ENCODE measurements at places on chromosomes 2 and 18.

DNA sequence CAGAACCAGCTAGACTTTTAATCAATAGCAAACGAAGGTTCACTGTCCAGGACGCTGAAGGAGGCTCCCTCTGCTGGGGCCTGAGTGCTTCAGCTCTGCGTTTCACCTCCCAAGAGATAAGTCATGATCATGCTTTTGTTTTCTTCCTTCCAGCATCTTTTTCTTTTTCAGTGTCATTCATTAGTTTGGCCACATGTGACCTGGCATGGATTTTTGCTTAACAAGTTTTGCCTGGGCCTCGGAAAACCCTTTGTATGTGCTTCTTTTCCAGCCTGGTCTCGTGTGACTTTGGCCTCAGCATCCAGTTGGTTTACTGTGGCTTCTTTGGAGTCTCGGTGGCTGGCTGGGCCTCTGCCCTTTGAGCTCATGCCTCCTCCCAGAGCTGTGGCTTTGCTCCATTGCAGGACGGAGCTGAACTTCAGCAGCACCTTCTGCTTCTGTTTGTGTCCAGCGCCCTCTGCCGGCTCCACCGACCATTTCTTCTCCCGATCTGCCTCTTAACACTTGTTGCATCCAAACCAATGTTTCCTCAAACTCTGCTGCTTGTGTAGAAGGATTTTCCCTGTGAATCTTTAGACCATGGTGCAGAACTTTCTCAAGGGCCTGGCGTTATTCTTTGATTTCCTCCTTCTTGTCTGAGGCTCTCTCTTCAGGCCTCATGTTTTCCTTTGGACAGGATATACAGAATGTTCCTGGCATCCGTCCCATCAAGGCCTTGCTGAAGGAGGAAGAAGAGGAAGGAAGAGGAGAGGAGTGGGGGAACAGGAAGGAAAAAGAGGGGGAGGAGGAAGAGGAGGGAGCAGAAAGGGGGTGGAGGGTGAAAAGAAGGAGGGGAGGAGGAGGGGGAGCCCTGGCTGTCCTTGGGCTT lies 23.6 kb upstream of the HES6 start:
- peak; percentile 90 for DNase-seq

GRCh38 chr2:109081374-109081773 lies 47.6 kb upstream of the SH3RF3 start:
- DNase-seq, result no peak

- no peak for DNase-seq
Observed at GRCh38 chr18:43917520-43917919, 640.2 kb upstream of the SYT4 start.

GRCh38 chr2:224072541-224073188 lies 33.6 kb upstream of the SERPINE2 start:
- no peak for DNase-seq

GRCh38 chr2:24632172-24632571 lies 141.1 kb downstream of the NCOA1 start:
- peak; percentile 33 for DNase-seq

GRCh38 chr2:207235621-207236020 lies 69.9 kb upstream of the KLF7 start:
- DNase-seq, result peak; percentile 68

GRCh38 chr18:63140038-63140450 lies 179.5 kb downstream of the BCL2 start:
- no peak for DNase-seq

DNA sequence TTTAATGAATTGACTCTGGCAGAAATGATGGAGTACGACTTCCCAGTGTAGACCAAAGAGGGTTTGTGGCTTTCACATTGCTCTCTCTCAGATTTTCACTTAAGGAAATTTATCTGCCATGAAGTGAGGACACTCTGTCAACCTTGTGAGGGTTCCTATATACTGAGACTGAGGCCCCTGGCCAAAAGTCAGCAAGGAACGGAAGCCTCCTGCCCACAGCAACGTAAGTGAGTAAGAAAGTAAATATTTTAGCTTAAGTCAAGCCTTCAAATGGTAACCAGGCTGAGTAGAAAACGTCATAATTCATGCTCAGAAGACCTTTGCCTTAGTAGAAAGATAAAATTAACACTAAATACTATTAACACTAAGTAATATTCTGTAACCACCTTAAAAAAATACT lies 1080.5 kb upstream of the ACVR2A start:
- no peak for DNase-seq

DNA sequence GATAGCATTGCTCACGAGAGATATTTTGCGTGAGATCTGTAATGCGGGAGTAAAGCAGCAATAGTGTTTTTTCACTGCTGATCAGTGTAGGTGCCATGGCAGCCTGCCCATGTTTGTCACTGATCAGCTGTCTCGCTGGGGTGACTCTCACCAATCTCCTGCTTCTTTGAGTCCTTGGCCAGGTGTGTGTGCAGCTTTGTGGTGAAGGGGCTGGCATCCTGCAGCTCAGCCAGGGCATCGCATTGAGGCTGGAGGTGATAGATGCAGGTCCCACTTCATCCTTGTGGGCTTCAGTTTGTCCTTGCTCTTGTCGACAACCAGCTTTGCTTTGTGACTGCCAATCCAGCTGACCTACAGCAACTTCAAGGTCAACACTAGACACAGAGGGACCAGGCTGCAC lies 258.3 kb upstream of the CXCR4 start:
- DNase-seq, result no peak

GRCh38 chr2:97935719-97936161 lies 60.0 kb downstream of the TMEM131 start:
- no peak for DNase-seq

DNA sequence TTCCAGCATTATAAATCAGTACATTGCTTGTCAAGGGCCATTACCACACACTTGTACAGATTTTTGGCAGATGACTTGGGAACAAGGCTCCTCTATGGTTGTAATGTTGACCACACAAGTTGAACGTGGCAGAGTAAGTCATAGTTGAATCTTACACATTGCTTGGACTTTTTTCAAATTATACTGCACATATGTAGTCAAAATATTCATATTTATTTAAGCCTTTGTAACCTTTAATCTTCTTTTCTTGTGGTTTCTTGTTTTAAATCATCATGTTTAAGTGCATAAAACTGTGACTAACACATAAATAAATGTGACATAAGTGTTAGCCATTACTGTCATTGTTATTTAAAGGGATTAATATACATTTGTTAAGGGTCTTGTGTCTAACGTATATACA lies 52.1 kb upstream of the EPB41L5 start:
- DNase-seq, result no peak

DNA sequence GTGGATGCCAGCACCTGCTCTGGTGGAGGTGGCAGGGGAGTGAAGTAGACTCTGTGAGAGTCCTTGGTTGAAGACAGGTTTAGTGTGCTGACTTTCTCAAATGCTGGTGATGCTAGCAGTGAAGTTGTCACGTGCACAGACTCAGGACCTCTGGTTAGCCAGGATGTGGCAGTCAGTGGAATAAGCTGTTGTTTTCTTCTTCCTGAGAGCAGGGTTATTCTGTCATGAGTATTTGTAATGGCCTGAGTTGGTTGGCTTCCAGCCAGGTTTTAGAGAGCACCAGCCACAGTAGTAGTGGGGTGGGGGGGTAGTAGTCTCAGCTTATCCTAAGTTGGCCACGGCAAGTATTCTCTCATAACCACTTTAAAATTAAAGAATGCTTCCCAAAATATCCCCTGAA lies 238.5 kb upstream of the FBXO11 start:
- DNase-seq, result no peak

DNA sequence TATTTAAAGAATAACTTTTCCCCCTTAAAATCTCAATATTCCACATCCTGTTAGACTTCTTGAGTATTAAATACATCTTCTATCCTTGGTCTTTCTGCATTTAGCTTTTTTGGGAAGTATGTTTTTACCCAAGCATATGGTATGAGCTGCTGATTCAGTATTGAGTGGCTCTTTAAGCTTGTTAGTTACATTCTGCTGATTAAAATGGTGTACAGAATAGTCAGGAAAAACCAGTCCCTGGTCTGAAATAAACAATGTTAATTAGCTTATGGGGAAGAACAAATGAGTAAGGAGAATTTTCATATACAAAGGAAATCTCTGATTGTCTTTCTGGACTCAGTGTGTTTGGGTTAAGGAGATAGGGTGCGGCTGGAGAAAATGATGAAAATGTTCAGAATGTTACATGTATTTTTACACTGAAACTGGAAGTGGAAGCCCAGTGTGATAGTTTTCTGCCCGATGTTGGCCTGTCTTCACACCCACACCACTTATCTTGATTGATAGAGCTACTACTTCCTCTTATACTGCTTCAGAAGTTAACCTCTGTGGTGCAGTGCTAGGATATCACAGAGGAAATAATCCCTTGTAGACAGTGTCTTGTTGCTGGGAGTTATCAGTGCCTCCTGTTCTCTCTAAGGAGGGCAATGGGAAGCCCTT lies 84.0 kb downstream of the MSH2 start:
- peak; percentile 71 for DNase-seq

- DNase-seq, result no peak
Observed at GRCh38 chr2:218829868-218830451, 1.6 kb downstream of the PRKAG3 start.

DNA sequence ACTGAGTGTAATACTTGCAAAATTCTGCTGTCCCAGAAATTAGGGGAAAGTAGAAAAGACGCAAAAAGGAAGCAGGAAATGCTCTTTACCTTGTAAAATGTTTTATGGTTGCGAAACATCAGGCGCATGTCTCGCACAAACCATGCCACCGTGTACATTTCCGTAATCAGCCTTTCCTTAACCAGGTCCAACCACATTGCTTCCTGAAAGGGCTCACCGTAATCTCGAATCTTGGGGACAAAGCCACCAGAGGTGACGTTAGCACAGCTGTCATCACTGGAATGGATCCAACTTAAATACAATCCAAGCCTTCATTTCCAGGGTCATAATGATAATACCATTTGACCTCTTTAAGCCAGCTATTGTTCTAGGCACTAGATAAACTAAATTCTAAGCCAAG lies 49.3 kb downstream of the SP110 start:
- no peak for DNase-seq

GRCh38 chr2:156466739-156467405 lies 30.7 kb downstream of the GPD2 start:
- no peak for DNase-seq

DNA sequence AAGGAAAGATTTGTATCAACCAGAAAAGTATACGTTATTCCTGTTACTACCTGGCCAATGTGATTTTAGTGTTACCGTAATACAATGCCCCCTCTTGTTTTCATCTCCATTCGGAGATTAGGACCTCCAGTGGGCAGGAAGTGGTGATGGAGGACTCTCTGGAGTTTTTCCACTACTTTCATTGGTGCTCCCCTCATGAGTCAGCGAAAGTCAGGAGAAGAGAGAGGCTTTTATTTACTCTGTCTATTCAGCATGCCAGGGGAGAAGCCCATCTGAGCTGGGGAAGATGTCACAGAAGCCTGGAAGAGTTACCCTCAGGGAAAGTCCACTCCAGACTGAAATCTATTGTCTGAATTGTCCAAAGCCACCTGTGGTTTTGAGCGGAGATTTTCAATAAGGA lies 88.2 kb upstream of the THUMPD2 start:
- no peak for DNase-seq

- no peak for DNase-seq
Observed at GRCh38 chr2:146451972-146452371, 1392.9 kb upstream of the ACVR2A start.

- no peak for DNase-seq
Observed at GRCh38 chr18:11407940-11408339, 201.5 kb upstream of the SLC35G4 start.

- no peak for DNase-seq
Observed at GRCh38 chr2:220811952-220812570, 760.0 kb downstream of the EPHA4 start.

DNA sequence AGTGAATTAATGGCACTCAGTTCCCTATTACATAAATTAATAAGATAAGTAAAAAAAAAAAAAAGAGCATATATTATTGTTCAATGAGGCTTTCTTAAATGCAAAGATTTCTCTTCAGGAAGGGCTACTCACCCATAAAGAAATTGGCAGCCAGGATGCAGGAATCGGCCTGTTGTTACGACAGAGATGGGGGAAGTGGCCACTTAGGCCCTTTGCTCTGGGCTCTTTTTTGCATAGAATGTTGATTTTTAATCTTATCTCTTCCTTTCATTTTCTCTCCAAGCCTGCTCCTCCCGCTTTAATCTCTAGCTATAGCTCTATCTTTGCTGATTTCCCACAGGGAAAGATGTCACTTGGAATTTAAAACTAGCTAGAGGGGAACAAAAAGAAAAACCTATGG lies 391.8 kb upstream of the CRIM1 start:
- no peak for DNase-seq

DNA sequence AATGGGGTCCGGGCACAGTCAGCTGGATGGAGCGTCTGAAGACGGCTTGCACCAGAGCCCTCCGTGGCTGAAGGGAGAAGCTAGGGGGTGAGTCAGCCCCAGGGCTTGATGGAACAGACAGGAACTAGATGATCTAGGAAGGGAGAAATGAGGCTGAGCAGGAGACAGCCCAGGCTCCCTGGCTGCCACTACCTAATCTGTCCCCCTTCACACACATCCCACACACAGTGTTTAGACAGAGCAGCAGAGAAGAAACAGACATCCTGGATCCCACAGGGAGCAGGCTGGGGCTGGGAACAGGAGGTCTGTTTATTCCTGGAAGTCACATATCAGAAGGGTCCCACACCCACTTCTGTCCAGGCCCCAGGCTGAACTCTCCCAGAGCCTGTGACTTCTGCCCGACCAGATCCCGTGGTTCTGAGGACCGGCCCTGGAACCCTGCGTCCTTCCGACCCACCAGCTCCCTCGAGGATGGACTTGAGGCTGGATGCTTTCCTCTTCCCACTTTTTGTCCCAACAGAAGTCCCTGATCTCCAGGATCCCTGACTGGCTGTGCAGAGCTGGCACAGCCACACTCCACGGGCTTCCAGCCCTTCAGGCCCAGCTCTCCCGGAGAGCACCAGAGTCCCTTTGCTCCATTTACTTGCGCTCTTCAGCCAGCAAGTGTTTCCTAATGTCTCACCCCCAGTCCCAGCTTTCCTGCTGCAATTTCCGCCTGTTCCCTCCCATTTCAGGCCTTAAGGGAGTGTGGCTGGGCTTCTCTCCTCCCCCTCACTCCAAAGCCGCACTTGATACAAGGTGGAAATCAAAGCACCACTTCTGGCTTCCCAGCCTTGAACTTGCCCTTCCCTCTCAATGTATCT lies 1.5 kb upstream of the GPBAR1 start:
- peak; percentile 75 for DNase-seq

- DNase-seq, result peak; percentile 51
Observed at GRCh38 chr18:23487738-23488570, 15.4 kb upstream of the RMC1 start.

DNA sequence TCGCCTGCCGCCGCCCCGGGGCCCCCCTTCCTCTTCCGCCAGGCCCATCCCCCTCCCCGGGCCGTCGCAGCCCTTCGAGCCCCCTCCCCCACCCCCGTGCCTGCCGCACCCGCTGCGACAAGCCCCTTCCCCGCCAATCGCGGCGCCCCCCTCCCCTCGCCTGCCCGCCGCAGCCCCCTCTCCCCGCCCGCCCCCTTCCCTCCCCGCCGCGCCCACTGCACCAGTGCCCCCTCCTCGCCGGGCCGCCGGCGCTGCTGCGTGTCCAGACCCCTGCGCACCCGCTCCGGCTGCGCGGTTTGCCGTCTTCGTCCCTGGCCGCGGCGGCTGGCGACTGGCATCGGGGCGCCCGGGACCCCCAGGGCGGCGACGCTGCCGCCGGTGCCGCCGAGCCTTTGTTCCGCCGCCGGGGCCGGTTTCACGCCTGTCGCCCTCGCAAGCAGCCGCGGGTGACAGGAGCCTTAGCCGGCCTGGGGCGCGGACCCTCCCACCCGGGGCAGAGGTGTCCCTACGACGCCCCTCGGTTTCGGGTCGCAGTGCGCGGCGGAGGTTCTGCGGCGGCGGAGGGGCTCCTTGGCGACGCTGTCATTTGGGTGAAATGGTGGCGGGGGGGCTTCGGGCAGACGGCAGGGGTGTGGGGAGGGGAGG lies 18.1 kb downstream of the GPC1 start:
- no peak for DNase-seq

Data from inflammatory macrophage (primary cell).